ENCODE measurements at places on chromosomes 11 and 22.

GRCh38 chr11:60468829-60469228, 13.2 kb downstream of the MS4A1 start:
- no peak for DNase-seq

- peak; percentile 21 for DNase-seq
These were observed 17.0 kb downstream of the P2RY6 start for GRCh38 chr11:73288873-73289707.

DNA sequence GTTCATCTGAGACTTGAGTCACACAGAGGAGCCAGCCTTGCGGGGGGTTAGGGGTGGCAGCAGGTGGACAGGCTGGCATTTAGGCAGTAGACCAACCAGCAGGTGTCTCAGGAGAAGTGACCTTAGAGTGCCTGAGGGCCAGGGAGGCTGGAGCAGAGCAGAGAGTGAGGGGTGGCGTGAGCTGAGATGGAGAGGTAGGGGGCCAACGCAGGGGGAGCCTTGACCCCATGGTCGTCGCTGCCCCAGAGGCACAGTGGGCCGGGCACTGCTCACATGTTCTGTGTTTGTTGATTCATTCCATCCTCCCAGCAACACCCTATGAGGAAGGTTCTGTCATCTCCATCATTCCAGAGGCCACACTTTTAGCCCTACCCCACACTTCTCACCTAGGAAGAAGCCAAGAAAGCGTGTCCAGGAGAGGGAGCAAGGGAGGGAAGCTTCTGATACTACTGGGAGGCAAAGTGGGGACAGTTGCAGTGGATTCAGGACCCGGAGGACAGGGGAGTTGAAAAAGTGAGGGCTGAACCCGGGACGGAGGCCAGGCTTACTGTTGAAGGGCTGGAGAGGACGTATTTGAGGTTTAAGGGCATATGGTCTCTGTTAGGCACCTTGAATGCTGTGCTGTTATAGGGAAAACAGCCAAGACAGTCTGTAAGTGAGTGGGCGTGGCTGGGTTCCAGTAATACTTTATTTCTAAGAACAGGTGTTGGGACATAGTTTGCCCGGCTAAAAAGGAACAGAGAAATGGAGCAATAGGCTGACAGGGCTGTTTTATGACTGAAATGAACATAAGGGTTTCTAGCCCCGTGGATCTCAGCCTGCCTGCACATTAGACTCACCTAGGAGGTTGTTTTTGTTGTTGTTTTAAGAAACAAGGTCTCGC, 7.3 kb downstream of the SART1 start:
- DNase-seq: no peak

DNA sequence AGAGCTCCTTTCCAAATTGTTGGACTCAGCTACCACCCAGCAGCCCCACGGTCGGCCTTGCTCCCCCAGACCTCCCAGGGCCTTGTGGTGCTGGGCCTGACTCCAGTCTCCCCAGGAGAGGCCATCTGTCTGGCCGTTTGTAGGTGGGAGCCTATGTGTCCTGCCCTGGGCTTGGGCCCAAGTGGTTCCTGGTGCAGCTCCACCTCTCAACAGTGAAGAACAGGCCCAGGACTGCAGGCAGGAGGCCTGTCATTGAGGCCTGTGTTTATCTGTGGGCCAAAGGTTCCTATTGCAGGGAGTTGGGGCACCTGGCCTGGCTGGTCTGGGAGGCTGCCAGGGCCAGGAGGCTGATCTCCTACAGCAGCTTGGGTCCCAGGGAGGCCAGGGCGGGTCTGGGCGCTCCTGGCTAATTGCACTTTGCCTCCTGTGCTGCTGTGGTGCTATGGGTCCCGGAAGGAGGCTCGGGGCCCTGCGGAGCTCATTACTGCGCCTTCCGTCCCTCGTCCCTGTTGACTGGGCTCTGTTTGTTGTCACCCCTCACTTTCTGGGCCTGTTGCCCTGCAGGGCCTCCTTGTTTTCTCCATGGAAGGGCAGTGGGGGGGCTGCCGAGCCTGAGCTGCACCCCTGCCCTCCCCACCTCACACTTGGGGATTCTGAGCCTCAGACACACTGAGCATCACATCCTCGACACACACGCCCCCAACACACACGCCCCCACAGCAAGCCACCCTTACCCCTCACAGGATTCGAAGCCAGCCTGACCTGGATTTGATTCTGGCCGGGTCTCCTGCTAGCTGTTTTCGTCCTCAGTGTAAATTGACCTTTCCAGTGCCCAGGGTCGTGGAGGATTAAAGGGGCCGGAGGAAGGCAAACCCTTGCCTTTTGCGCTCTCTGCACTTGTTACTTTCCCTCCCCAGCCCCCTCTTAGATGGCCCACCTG, 6.8 kb upstream of the OMP start:
- DNase-seq: no peak

GRCh38 chr11:34162856-34163255, 57.4 kb downstream of the NAT10 start:
- DNase-seq: no peak

GRCh38 chr11:12246147-12246546, 131.2 kb upstream of the PARVA start:
- no peak for DNase-seq

DNA sequence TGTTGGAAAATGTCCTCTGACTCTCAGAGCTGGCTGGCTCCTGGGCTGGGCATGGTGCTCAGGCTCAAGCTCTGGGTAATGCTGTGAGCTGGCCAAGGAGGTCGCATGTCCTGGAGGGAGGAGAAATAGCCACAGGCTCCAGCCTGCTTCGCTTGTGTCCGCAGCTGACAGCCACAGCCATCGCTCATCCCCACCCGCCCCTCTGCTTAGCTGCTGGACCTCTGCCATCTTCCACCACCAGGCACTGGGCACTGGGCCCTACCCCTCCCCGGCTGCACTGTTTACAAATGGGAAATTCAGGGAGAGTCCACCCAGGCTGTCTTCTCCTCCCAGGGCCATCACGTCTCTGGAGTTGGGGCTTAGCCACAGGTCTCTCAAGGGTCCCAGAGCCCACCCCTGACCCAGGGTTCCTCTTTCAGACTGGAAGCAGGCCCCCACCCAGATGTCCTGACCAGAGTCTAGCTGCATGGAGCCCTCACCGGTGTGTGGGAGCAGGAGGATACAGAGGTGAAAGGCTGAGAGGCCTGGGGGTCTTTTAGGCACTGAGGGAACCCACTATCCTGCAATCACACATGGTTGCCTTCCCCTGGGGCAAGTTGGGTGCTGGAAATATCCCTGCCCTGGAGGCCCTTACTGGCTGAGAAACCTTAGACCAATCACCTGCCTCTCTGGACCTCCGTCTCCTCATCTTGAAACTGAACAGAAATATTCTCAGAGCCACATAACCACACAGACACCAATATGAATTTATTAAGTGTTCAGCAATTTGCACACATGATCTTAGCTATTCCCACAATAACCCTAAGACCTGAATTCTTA, 62.7 kb downstream of the CD82 start:
- no peak for DNase-seq

GRCh38 chr11:24375351-24375750, 121.5 kb upstream of the LUZP2 start:
- no peak for DNase-seq

DNA sequence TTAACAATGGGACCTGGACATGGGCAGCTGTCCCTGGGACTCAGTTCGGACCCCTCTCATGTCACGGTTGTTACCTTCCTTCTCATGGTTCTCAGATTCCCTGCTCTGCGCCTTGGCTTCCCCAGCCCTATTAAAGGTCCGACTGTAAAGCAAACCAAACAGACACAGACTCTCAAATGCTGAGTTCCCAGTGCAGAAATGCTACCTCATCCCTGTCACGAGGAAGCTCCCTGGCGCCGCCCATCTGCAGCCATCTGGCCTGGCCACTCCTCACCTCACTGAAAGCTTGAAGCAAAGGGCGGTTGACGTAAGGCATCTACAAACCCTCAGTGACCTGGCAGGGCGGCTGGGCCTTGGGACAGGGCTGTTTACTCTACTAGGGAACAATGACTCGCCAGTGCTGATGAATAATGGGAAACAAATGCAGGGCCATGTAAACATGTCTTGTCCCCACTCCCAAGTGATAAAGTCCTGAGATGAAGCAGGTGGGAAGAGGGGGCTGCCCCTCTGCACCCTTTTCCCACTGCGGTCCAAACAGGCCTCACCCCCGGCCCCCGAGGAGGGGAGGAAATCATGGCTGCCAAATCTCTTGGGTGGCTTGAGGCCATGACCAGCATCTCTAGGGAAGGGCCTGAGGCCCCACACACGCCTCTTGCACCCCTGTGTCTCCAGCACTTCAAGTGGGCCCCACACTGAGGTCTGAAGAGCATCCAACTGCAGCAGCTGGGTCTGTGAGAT, 49.3 kb downstream of the SCUBE1 start:
- no peak for DNase-seq

DNA sequence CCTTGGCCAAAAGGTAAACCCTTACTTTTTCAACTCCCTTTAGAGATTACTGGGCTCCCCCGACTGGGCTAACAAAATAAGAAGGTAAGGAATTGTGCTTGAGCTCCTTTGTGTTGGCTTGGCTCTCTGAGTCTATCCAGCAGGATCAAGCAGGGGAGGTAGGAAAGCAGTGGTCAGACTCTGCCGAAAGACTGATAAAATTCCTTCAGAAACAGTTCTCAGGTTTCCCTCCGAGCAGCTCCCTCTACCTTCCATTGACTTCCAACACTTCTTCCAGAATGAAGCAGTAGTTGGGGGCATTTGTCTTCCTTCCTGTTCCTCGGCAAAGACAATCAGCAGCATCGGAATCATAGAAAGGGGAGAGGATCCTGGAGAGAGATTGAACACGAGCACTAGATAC, 16.1 kb upstream of the CARD18 start:
- no peak for DNase-seq

- DNase-seq: no peak
These were observed 6.0 kb upstream of the OR52E6 start for GRCh38 chr11:5847711-5848110.

DNA sequence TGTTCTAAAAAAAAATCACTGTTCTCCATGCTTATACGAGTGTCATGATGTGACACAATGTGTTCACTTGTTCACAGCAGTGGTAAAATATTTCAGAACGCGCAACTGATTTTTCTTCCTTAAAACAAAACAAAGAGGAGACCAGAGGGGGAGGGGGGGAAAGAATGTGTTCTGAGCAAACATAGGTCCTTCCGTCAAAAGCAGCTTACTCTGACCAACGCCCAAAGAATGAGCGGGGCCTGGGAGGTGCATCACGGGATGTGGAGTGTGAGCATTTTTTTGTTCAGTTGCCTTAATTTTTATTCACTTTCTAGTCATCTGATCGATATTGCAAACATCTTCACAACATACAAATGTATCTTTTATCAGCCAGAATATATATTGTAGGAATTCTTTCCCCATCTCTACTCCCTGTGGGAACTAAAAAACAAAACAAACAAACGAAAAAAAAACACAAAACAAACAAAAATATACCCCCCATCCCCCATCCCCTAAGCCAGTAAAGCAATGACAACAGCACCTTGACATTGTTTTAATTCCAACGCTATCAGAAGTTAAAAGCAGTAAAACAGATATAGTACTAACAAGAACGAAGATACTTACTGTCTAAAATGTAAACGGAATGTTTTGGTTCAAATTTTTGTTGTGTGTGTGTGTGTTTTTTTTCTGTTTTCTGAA, 43.3 kb downstream of the BDNF start:
- DNase-seq: no peak

GRCh38 chr11:9562716-9563115, 10.8 kb upstream of the WEE1 start:
- DNase-seq: no peak

- no peak for DNase-seq
These were observed 61.3 kb downstream of the TRIM44 start for GRCh38 chr11:35723913-35724312.

DNA sequence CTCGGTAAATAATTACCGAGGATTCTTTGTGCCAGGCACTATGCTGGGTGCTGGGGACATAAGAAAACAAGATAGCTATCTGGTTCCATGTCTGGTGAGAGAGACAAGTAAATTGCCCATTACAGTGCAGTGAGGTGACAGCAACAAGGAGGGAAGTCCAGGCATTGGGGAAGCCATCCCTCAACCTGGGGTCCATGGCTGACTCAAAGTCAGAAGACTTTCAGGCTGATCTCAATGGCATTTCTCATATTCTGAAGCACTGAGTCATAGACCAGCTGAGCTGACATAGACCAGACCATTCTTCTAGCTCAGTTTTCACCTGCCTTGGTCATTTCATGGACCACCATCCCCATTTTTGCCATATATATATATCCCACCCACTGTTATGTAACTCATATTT, 158.8 kb downstream of the TTC17 start:
- DNase-seq: no peak

GRCh38 chr11:2259897-2260451, 10.4 kb downstream of the ASCL2 start:
- DNase-seq: no peak

GRCh38 chr11:12541583-12542151, 132.6 kb upstream of the TEAD1 start:
- DNase-seq: no peak

- DNase-seq: no peak
These were observed 13.4 kb downstream of the EPS8L2 start for GRCh38 chr11:719214-720016.

GRCh38 chr22:39283322-39284141, 35.9 kb downstream of the RPL3 start:
- no peak for DNase-seq

GRCh38 chr22:50325444-50326224, 1.2 kb downstream of the DENND6B start:
- DNase-seq: no peak

GRCh38 chr22:28894334-28894733, 11.0 kb downstream of the ZNRF3 start:
- no peak for DNase-seq

DNA sequence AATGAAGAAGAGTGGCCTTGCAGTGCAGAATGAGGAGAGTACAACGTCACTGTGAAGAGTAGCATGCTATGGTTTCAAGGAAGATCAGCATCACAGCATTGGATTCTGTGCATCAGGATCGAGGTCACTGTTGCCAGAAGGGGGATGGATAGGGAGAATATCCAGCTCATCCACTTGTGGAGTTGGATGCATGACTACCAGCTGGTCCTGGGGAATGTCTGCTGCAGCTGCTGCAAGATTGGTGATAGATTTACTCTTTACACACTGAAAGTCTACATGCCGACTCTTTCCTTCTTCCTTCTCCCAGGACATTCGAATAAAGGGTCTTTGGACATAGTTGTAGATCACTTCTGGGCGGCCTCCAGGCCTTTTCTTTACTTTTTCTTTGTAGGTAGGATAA, 74.3 kb downstream of the BTBD10 start:
- DNase-seq: no peak

- no peak for DNase-seq
These were observed 48.0 kb downstream of the TSPAN18 start for GRCh38 chr11:44774731-44775130.

DNA sequence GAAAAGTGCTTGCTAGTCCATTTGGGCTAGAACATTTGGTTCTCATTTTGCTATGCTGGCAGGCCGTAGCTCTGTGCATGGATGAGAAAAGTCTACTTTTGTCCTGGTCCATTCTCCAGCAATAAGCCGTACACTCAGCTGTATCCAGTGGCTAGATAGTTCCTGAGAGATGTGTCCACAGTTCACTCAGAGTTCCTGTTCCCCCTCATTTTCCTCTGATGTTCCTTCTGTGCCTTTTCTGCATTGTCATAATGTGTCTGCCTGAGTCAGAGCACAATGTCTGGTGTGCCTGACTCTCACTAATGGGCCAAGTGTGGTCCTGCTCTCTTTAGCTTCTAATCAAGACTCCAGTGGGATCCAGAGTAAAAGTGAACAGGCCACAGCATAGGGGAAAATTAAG, 215.7 kb upstream of the CTSC start:
- DNase-seq: no peak

GRCh38 chr11:79237703-79238102, 203.1 kb downstream of the TENM4 start:
- DNase-seq: no peak

GRCh38 chr22:17874231-17874905, 100.1 kb upstream of the BID start:
- DNase-seq: no peak

GRCh38 chr11:78298291-78298771, 109.6 kb downstream of the USP35 start:
- no peak for DNase-seq
